ENCODE measurements at places on chromosomes 3 and 15.

GRCh38 chr15:70375006-70375431 lies 277.3 kb upstream of the TLE3 start:
- DNase-seq = no peak

GRCh38 chr3:36220173-36220572 lies 160.1 kb upstream of the STAC start:
- DNase-seq = no peak

GRCh38 chr3:54649551-54649950 lies 278.3 kb downstream of the LRTM1 start:
- no peak for DNase-seq

DNA sequence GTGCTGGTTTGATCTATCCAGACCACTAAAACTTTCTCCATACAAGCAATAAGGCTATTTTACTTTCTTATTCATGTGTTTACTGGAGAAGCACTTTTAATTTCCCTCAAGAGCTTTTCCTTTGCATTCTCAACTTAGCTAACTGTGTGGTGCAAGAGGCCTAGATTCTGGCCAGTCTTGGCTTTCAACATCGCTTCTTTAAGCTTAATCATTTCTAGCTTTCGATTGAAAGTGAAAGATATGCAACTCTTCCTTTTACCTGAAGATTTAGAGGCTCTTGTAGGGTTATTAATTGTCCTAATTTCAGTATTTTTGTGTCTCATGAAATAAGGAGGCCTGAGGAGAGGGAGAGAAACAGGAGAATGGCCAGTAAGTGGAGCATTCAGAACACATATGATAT lies 234.8 kb upstream of the GADL1 start:
- DNase-seq = no peak

- no peak for DNase-seq
Measured at GRCh38 chr3:87227835-87228144, 681 bp downstream of the CHMP2B start.

DNA sequence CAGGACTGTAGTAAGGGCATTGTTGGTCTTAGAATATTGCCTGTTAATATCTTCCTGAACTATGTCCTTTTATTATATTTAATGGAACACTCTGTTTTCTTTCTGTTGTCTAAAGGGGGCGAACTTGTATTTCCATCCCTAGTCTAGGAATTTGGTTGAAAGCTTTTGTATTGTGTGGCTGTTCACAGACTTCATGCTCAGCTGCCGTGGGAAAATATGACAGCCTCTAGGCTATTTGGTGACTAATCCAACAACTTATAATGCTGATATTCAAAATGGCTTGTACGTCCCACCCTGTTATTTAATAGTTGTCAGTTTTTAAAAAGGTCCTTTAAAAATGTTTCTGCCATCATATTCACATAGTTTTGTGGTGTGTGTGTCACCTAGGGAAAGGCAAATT lies 202.6 kb downstream of the KLHL25 start:
- DNase-seq = no peak
